NCI-H1417 (cell line): ENCODE measurements at places on chromosomes 6 and 20.

GRCh38 chr20:41373251-41373783, 6.7 kb upstream of the EMILIN3 start:
- DNase-seq, result no peak

DNA sequence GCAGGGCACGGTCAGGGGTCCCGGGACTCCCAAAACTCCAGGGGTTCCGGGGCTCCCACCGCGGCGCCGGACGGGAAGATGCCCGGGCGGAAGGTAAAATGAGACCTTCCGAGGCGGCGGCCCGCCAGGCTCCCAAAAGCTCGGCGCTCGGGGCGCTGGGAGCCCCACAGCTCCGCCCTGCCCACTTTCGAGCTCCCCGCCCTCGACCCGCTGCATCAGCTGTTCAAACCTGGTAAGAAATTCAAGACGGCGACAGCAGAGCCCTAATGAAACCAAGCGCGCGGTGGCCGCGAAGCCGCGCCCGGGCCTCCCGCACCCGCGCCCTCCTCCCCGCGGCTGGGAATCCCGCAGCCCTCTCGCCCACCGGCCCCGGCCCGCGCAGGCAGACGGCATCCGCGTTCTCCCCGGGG, 369 bp downstream of the SLC4A11 start:
- peak; percentile 28 for DNase-seq

- no peak for DNase-seq
Measured at GRCh38 chr20:63979229-63979556, 249 bp downstream of the SAMD10 start.

DNA sequence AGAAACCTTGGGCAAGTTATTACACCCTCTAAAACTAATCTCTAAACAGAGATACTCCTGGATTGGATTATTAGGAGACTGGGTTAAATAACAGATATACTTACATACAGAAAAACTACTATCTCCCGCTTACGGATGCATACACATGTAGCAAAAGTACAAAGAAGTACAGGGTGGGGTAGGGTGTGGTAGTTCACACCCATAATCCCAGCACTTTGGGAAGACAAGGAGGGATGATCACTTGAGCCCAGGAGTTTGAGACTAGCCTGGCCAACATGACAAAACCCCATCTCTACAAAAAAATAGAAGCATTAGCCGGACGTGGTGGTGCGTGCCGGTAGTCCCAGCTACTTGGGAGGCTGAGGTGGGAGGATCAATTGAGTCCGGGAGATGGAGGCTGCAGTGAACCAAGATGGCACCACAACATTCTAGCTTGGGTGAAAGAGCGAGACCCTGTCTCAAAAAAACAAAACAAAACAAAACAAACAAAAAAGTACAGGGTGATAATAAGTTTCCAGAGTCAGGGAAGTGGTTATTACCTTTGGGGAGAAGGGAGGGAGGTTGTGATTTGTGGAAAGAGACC, 8.1 kb downstream of the PIM1 start:
- no peak for DNase-seq

DNA sequence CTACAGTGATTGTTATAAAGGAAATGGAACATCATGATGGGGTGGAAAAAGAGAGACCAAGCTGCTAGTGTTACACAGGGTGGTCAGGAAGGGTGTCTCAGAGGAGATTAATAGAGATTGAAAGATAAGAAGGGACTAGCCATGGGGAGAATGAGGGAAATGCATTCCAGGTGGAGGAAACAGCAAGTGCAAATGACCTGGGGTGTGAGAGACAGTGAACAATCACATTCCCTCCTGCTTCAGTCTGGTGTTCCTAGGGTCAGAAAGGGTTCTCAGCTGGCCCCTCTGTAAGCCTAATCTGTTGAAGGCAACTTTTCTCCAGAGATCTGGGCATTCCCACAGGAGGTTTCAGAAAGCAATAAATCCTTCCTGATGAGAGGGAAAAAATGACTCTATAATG, 3.6 kb upstream of the KCNB1 start:
- no peak for DNase-seq

GRCh38 chr6:142935553-142936517, 9.1 kb downstream of the HIVEP2 start:
- no peak for DNase-seq

DNA sequence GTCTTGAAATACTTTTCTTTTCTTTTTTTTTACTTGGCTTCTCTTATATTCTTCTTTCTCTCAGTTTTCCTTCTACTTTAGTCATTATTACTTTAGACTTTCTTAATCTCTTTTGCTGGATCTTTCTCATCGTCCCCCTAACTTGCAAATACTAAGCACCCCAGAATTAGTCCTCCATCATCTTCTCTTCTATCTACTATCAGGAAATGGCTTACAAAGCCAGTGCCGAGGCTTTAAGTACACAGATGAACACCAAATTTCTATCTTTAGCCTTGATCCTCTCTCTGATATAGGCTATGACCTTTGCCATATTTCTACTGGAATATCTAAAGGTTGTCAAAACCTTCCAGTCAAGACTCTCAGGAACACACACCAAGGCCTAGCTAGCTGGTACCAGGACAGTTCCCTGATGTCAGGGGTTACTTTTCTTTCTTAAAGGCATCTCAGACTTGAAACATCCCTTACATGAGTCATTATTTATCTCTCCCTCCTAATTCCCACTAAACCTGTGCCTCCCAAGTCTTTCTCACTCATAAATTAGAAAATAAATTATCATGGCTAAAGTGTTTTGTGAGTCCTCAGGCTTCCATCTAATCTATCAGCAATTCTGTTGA, 278.6 kb upstream of the TCF21 start:
- DNase-seq, result no peak

GRCh38 chr6:167150941-167151549, 6.7 kb downstream of the GPR31 start:
- no peak for DNase-seq

GRCh38 chr6:56350628-56351260, 103.4 kb upstream of the COL21A1 start:
- no peak for DNase-seq

DNA sequence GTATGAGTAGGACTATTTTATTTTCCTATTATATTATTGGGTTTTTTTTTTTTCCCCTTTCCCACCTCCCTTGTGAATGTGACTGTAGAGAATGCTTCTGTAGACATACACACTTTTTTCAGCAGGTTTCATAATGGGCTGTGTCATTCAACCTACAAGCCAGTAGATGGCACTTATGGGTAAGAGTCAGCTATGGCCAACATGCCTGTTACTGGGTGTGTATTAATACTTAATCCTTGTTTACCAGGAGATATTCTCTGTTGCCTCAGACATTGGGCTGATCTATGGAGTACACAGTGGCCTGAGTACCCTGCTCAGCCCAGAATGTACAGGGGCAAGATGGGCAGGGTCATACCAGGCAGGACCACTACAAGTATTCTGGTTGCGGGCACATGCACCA, 382.5 kb downstream of the EPHA7 start:
- DNase-seq, result no peak

GRCh38 chr6:111921103-111921502, 47.9 kb upstream of the FYN start:
- no peak for DNase-seq

DNA sequence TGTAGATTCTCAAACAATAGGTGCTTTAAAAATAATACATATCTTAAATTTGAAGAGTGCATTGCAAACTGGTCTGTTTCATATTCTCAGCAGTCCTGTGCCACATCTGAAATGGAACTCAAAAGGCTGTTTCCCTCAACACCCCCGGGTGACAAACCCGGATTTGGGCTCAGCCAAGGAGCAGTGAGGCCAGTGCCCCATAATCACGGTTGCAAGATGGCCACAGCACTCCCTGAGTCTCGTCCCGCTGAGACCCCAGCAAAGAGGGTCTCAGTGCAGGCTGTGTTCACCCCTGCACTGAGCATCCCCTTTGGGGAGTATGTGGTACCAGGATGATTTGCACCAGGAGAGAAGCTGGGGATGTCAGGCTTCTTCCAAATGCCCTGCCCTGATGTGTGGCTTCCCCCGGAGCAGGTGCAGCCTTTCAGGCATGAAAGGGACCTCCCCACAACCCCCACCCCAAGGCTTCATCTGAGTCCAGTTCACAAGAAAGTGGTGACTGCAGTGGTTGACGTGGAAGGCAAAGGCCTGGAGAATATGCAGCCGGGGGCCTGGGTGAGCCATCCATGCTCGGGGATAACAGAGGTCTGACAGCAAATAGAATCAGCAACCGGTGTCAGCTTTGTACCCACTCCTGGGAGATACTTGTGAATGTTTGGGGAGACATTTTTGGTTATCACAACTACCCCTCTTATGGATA, 202.9 kb downstream of the SYNDIG1 start:
- no peak for DNase-seq

- no peak for DNase-seq
Measured at GRCh38 chr20:19895761-19896160, 121.4 kb upstream of the NAA20 start.

DNA sequence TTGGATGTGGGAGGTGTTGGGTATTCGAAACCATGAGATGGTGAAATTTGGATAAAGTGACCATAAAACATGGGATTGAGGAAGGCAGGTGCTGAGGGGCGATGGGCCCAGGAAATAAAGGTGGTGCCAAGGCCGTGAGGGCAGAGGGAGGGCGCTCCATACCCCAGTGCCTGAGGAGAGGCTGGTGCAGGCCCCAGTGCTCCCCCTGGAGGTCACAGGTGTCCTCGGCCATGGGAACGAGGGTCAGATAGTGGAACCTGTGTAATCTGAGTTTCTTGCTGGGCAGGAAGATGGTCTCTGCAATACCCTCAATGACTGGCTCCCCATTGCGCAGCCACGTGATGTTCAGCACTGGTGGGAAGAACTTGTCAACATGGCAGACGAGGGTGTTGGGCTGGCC, 16.2 kb downstream of the HLA-DPB1 start:
- no peak for DNase-seq

GRCh38 chr6:7545316-7546019, 4.0 kb downstream of the DSP start:
- no peak for DNase-seq

- no peak for DNase-seq
Measured at GRCh38 chr20:63540417-63541186, 3.4 kb upstream of the PTK6 start.

- no peak for DNase-seq
Measured at GRCh38 chr20:4544765-4545164, 176.9 kb upstream of the PRND start.

GRCh38 chr20:33664085-33664761, 2.1 kb downstream of the C20orf144 start:
- no peak for DNase-seq

GRCh38 chr6:35216412-35216732, 2.6 kb downstream of the SCUBE3 start:
- no peak for DNase-seq

DNA sequence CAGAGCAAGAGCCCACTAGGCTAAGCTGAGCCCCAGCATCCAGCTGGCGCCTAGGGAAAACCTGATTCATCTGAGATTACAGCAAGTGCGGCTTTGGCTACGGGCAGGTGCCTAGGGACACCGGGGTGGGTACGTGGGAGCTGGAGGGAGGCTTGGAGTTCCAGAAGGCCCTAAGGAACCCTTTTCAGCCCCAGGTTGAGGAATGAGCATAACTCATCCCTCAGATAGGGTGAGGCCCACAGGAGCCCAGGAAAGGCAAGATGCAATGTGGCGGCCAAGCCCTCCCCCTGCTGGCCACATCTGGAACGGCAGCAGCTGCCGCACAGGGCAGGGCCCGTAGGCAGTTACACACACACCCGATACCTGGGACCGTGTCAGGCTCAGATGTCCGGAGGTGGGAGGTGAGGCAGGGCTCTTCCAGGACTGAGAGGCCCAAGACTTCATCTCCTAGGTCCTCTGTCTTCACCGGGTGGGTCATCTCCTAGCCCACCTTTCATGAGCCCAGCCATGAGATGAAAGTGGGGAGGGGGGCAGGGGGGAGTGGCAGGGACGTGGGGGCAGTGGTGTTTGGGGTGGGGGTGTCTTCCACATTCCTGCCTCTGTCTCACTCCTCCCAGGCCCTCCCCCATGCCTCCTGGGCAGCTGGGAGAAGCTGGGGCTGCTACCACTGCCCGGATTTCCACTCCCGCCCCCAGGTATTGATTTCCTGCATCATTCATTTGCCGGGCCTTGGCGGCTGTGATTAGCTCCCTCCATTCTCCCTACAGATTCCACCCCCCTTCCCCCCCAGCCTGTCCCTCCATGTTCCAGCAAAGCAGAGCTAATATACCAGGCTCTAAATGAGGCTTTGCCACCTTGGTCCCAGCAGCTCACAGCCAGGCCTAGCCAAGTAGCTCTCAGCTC, 5.5 kb downstream of the MDGA1 start:
- DNase-seq, result peak; percentile 81

- DNase-seq, result peak; percentile 72
Measured at GRCh38 chr20:25297141-25297905, 49.4 kb downstream of the PYGB start.

DNA sequence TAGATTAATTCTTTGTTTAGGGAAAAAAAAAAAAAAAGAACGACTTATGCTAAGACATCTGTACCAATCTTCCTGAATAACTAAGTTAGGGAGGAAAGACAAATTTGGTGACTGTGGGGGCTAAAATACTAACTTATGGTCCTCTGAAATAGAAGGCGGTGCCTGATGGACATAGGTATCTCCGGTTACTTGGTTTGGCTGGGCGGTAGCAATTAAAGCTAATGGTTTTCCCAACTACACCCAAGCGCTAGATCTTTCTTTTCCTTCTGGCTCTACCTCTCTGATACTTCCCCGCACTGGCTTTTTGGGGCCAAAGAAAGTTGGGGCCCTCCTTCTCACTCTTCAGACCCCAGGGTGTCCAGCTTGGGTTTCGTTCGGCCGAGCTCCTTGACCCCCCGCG, 1.0 kb upstream of the RBM24 start:
- DNase-seq, result no peak

GRCh38 chr6:41583565-41583964, 37.4 kb downstream of the FOXP4 start:
- no peak for DNase-seq

DNA sequence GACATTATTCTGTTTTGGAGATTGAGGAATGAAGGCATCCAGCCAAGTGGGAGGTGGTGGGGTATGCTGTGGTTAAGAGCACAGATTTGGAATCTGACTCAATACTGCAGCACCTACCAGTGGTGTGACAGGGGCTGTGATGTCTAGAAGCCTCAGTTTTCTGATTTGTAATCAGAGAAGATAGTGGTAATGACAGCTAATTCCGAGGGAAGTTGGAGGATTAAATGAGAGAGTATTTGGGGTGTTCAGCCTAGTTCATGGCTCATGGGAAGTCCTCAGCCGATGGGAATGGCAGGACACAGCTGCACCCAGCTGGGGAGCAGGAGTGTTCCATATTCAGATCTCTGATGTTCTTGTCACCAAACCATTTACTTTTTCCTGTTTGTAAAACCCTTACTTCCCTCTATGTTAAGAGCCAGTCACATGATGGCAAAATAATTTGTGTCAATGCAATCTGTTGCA, 9.3 kb downstream of the SLC9A8 start:
- no peak for DNase-seq
